ENCODE measurements at places on chromosomes 5 and 9.

DNA sequence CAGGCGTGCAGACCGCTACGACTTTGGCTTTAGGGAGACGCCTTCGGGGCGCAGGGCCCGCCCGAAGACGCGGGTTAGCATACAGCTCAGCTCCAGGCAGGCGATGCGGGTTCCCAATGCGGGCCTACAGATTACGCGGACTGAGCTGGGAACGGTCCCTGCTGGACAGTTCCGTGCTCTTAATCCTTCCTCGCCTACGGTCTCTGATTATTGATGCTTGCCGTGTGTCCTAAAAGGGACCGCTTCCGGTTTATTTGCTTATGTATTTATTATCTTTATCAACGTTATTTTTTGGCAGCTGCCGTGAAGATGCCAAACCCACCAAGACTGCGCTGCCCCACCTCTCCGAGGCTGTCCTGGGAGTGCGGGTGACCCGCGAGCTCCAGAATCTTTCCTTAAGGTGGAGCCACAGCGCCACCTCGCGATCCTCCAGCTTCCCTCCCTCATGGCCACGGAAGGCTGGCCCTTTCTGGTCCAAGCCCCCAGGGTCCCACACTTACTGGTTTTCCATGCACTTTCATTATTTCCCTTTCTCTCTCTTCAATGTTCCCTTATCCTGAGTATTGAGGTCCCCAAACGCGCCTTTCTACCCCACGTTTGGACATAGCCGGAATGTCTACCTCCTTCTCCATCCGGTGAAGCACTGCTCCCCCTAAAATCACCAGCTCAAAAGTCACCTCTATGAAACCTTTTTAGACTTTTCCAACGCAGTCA, 7.0 kb upstream of the EBF1 start:
- peak; percentile 65 for DNase-seq

GRCh38 chr9:105047742-105048041, 119.7 kb upstream of the ABCA1 start:
- DNase-seq: no peak

GRCh38 chr5:72288924-72289323, 31.1 kb downstream of the MRPS27 start:
- DNase-seq: no peak

- no peak for DNase-seq
Measured at GRCh38 chr9:79396168-79396567, 175.6 kb upstream of the TLE4 start.

DNA sequence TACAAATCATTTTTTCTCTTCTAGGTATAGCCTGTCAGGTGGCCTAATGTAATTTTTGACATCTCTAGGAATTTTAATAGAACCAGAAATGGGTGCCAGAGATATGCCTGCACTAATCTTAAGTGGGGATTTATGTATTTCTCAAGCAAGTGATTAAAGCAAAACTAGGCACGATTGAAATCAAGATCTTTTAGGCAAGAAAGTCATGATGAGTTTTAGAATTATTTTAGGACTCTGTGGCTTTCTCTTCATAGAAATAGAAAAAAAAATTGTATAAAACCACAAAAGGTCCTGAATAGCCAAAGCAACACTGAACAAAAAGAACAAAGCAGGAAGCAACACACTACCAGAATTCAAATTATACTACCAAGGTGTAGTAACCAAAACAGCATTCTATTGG, 952 bp upstream of the AMACR start:
- no peak for DNase-seq

GRCh38 chr9:77744841-77745430, 96.8 kb upstream of the GNA14 start:
- DNase-seq: no peak

DNA sequence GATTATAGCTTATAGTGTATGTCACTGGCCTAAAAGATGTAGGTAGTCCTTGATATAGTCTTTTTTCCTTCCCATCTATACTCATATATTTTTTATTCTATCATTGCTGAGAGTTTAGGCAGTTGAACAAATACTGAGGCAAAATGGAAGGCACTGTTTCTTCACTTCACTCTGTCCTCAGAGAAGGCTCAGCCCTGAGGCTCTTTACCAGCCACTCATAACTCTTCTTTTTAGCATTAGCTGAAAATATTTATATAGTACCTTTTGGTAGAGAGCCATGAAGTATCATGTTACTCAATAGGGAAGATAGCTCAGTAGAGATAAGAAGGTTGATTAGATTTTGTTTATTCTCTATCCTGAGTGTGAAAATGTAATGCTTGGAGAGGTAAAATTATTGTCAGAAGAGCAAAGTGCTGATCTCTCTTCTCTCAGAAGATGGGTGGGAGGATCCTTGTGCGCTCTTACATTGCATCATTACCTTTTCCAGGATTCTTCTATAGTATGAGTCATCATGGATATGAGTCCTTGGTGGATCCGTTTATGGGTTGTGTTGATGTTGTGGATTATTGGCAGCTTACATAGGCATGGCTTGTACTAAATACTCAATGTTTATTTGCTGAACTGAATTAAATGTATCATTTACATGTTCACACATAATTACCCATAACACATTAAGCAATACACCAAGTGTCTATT, 88.1 kb downstream of the ANXA1 start:
- DNase-seq: no peak

DNA sequence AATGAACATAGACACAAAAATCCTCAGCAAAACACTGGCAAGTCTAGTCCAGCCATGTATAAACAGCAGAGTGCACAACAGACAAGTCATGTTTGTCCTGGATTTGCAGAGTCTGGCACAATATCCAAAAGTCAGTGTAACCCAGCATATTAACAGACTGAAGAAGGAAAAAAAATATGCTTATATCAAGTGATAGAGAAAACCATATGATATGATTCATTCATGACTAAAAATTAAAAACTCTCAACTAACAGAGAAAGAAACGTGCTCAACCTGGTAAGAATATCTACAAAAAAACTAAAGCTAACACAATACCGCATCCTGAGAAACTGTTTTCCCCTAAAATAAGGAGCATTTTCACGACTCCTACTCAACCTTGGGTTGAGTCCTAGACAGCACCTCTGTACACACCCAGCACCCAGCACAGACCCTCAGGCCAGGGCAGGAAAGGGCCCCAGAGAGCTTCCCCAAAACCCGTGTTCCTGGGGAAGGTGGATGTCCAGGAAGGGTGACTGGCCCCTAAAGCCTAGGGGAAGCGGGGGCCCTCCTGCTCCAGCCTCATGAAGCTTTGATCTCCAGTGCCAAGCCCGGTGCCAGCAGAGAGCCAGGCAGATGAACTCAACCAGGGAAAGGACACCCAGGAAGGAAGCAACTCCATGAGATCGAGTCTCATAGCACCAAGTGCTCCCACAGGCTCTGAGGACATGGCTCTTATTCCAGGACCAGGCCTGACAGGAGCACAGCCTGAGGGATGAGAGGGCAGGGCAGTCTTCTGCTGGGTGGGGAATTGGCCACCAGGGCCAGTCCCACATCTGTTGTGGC, 38.9 kb downstream of the ADAMTS2 start:
- no peak for DNase-seq

GRCh38 chr9:4147476-4148230, 152.2 kb downstream of the GLIS3 start:
- no peak for DNase-seq

GRCh38 chr9:114655689-114656088, 1.9 kb downstream of the TEX53 start:
- DNase-seq: no peak

DNA sequence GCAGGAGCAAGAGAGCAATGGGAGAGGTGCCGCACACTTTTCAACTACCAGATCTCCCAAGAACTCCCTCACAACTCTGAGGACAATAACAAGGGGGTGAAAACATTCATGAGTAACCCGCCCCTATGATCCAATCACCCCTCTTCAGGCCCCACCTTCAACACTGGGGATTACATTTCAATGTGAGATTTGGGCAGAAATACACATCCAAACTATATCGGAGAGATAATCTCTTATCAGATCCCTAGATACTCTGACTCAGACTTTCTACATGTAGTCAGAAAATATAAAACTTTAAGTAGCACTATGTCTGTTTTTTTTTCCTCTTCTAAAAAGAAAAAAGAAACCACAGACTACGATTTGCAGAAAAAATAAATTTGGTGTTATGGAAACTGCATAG, 1595.9 kb upstream of the NUDT12 start:
- no peak for DNase-seq

DNA sequence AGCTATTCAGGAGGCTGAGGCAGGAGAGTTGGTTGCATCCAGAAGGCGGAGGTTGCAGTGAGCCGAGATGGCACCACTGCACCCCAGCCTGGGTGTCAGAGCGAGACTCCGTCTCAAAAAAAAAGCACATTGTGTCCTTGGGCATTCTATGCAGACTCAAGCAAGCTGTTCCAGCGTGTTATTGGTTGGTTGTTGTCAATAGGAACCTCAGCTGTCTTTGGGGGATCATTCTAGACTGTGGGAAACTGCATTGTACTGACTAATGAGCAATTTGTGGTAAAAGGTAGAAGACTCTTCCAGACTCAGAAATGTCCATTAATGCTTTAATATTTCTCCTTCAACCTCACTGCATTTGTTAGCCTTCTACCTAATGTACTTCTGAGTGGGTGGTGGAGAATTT, 379.5 kb upstream of the GRAMD2B start:
- DNase-seq: no peak

DNA sequence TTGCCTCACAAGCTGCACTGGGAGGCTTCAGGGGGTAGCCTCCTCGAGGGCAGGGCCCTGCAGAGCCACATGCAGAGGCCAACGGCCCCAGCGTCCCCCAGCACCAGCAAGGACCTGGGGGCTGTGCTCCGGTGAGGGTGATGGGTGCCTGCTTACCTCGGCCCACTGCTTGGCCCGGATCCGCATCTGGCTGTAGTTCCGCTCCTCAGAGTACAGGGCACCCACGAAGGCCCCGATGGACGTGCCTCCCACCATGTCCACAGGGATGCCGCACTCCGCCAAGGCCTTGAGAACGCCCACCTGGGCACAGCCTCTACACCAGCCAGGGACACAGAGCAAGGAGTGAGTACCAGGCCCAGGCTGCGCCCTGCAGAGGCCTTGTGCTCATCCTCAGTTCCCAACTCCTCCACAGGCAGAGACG, 8.0 kb upstream of the NSMF start:
- DNase-seq: no peak

DNA sequence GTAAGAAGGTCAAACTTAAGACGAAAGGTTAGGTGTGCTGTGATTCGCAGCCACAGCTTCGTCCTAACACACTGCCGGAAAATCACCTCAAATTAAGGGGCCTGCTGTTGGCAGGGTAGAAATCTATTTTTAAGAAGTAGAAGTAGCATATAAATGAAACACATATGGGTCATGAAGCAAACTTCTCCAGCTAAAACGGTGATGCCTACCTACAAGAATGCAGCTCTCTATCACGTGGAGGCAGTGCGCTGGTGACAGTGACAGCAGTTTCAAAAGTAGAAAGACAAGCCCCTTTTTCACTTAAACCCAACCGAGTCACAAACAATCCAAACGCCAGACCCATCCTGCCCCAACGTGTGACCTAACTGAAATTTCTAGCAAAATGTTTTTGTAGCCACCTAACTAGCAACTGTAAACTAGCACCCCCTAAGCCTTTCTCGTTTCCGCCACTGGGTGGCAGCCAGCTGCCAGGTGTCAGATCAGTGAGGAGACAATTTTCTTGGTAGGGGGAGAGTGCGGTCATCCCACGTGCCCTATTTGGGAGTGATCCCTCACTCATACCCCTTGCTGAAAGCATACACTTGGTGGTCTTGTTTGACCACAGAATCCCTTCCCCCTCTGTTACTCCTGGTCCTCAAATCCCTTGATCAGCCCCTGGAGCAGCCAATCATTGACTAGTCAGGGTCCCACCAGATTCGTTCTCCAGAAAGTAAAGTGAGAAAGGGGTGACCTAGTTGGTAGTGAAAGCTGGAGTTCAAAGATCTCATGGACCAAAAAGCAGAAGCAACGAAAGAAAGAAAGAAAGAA, 71.8 kb upstream of the MAMDC2 start:
- DNase-seq: peak; percentile 50

DNA sequence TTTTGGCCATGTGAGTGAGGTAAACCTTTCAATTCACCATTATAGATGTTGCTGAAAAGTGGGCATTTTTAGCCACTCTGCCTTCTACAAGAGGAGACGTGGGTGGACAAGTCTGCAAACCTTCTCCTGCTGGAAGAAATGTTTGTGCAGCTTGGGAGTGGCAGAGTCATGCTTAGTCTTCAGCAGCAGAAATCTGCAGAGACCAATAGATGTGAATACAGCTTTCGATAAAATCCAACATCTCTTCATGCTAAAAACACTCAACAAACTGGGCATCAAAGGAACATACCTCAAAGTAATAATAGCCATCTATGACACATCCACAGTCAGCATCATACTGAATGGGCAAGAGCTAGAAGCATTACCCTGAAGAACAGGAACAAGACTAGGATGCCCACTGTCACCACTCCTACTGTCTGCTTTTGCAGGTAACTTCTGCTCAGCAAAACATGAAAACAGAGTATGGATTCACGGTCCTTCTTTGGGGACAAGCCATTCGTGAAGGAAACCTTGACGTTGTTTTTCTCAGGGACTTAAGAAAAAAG, 91.3 kb downstream of the RALGPS1 start:
- no peak for DNase-seq

- no peak for DNase-seq
Measured at GRCh38 chr5:56692359-56693219, 122.8 kb upstream of the MAP3K1 start.

DNA sequence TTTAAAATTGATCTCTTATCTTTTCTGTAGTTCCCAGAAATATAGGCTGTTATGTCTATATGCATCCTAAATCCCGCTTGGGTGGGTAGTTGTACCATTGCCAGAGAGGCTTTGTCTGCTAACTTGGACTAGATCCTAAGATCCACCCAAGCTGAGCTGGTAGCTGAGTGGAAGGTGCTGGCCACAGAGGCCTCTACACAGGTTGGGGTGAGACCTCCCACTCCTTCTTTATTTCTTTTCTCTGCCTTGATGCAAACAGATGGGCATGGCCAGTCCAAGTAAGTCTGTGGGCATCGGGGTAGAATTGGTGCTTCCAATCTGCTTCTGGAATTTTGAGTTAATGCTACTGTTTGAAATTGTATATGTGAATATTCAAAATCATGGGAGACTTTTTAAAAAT, 14.4 kb upstream of the GADD45G start:
- no peak for DNase-seq

DNA sequence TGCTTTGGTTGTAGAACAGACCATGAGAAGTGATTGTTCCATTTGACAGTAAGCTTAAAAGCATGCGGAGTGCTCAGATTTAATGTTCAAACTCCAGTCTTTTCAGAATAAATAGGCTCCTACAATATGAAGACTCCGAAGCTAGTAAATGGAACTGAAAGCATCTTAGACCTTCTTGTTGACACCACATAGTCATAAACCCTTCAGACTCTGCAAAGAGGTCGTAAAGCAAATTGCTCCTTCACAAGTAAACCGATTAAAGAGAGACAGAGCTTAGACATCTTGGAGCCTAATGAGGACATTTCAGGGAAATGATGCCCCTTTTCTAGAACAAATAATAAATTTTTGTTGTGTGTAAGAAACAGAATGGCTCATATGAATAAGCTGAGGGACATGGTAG, 511.0 kb upstream of the RIOK2 start:
- DNase-seq: no peak

- no peak for DNase-seq
Measured at GRCh38 chr9:104772714-104773510, 9.0 kb downstream of the NIPSNAP3B start.
